ENCODE measurements at places on chromosomes 5 and 9. TPM values are rescaled to one million over a fixed set of nuclear protein-coding genes. Genes with fewer than 3 reads are reported as not detected.

FAM193B gene
- total RNA-seq = 76.6 TPM

MAST4 gene
- total RNA-seq = 7.2 TPM

FAXDC2 gene
- total RNA-seq = not detected

ADRA1B gene
- total RNA-seq = not detected

SPINK6 gene
- total RNA-seq = not detected

TRPM6 gene
- not detected for total RNA-seq

DPH7 gene
- total RNA-seq = 38.2 TPM

ARHGAP26 gene
- total RNA-seq = 16.7 TPM

PCDHGB2 gene
- total RNA-seq = 0.40 TPM

TAF11L6 gene
- total RNA-seq = not detected

IL31RA gene
- total RNA-seq = not detected

EFNA5 gene
- total RNA-seq = not detected

NKD2 gene
- total RNA-seq = 0.20 TPM

GPR150 gene
- total RNA-seq = 0.26 TPM

DNA sequence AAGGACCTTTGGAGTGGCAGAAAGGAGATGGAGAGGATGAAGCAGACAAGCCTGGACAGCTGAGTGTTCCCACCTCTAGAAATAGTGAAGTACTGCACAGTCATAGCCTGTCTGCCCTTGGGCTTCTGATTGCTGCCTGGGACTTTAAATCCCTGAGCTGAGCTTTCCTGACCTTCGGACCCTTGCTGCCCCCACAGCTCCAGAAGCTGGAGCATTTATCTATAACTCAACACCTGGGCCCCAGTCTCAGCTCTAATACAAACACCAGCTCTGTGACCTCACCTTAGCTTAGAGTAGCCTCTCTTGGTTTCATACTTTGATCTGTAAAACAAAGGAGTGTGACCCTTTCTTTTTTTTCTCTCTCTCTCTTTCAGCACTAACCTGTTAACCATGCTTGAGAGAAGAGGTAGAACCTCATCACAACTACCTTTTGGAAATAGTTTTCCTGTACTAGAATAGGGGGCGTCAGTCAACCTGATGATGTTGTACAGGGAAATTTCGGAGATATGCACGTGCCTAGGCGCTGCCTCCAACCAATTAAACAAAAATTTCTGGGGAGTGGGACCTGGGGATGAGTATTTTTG, 25.4 kb upstream of the ELL2 start:
- no peak for DNase-seq

DNA sequence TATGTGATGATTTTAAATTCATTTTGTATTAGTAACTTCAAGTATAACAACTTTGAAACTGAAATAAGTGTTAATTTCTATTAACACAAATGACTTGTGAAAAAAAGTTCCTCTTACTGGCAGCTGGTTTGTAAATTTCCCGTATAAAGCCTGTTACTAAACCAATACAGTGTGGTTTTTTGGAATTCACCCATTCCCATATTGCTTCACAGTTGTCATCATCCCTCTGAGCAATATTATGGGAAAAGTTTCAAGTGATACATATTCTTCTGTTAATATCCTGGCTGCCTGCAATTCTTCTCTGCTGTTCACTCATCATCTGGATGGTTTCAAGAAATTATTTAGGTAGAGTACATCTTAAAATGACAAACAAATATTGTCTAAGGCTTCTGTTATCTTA, 1185.1 kb upstream of the C9orf72 start:
- DNase-seq = no peak

- DNase-seq = no peak
Observed at GRCh38 chr5:143033535-143034250, 263.5 kb downstream of the ARHGAP26 start.

DNA sequence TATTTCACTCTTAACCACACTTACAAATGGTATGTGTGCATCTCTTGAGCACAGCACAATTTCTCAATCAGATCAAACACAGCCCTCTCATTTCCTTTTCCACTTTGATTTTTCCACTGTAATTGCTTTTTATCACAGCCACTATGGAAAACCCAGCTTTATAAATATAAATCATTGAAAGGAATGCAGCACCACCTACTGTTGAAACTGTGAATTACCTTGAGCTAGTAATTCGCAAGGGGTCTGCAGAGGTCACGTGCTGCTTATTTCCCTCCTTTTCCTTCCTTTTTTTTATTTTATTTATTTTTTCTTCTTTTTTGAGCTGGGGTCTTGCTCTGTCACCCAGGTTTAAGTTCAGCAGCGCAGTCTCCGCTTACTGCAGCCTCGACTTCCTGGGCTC, 76.9 kb downstream of the CDH6 start:
- DNase-seq = no peak

DNA sequence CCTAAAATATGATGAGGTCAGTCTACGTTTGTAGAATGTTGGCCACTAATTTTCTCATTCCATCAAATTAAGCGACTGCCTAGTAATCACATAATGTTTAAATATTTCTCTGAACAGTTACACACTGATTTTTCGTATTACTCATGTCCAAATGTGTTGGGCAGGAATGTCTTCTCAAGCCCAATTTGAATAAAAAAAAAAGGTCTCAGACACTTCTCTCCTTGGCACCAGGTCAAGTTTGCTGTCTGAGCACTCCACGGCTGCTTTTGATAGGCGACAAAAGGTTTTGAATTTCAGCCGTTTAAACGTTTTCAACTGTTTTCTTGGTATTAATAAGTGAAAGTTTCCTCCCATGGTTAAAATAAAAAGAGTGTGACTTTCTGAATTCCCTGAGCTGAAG, 542.1 kb downstream of the IRX1 start:
- DNase-seq = no peak

GRCh38 chr9:89078421-89078820, 87.2 kb downstream of the S1PR3 start:
- DNase-seq = no peak

DNA sequence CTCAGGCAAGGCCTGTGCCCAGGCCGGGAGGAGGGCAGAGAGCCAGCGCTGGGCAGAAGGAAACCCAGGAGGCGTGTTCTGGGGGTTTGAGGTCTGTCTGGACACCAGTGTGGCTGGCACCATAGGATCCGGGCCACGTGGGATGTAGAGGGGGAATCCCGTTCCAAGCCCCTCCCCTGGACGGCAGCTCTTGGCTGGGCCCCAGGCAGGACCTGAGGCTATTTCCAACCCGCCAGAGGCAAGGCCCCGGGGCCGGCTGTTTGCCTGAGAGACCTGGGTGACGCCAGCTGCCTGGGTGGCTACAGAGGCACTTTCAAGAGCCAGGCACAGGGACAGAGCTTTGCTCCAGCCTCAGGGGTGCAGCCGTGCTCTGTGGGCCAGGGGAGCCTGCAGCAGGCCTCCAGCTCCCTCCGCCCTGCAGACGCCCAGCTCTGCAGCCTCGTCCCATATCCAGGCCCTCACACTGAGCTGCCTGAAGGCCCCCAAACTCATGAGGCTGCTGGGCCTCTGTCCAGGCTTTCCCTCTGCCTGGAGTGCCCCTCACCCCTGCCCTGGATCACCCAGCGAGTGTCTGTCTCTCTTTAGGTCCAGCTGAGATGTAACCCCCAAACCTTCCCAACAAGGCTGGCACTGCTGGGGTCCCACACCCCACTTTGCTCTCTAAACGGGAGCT, 56.6 kb upstream of the EGFL7 start:
- no peak for DNase-seq

- no peak for DNase-seq
Observed at GRCh38 chr5:131640043-131640856, 5.2 kb upstream of the RAPGEF6 start.

DNA sequence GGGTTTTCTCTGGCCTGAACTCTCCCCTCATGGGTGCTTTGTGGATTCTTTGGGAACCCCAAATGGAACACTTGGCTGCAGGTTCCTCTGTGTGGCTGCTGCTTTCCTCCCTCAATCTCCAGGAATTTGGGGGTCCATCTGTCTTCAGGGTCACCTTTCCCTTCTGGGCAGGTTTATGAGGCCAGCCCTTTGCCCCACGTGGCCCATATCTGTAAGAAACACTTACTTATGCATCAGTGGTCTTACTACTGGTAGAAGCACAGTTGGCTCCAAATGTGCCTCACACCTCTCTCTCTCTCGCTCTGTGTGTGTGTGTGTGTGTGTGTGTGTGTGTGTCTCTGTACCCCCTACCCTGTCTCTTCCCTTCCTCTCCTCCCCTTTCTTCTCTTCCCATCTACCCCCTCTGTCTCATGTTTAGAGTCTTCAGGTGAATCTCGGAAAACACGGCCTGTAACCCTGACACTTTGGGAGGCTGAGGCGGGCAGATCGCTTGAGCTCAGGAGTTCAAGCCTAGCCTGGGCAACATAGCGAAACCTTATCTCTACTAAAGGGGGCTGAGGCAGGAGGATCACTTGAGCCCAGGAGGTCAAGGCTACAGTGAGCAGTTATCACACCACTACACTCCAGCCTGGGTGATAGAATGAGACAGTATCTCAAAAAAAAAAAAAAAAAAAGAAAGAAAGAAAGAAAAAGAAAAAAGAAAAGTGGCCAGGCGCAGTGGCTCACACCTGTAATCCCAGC, 26.8 kb downstream of the C5orf15 start:
- no peak for DNase-seq

GRCh38 chr5:64944868-64945267, 176.1 kb downstream of the CWC27 start:
- no peak for DNase-seq

- no peak for DNase-seq
Observed at GRCh38 chr5:173554989-173555705, 61.3 kb downstream of the BOD1 start.

DNA sequence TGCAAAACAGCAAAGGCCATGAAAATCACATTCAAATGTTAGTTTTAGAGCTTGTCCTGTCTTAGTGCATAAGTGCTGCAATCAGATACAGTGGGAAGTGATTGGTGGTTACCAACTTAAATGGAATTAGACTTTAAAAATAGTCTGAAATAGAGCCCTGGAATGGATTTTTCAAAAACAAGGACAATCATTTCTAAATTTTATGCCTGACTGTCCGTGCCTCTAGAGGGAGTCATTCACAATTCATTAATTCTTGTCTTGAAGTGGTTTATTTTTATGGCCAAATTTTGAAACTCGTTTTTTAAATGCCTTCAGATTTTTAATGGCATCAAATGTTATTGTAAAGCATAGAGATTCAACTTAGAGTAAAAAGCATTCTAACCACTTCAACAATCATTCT, 561.8 kb upstream of the DAB2 start:
- no peak for DNase-seq

GRCh38 chr9:137708590-137709284, 89.9 kb downstream of the EHMT1 start:
- DNase-seq = no peak

- DNase-seq = no peak
Observed at GRCh38 chr5:14397717-14398116, 183.9 kb upstream of the OTULINL start.

Data from CD8-positive, alpha-beta memory T cell (primary cell).